Stimulated activated CD4-positive, alpha-beta T cell treated with anti-CD3 and anti-CD28 coated beads, TNF-alpha, amount 100 ng/mL, for 24 hours (primary cell): ENCODE measurements at places on chromosomes 4 and X.

- DNase-seq = no peak
Observed at GRCh38 chrX:129877401-129877800, 28.6 kb upstream of the UTP14A start.

DNA sequence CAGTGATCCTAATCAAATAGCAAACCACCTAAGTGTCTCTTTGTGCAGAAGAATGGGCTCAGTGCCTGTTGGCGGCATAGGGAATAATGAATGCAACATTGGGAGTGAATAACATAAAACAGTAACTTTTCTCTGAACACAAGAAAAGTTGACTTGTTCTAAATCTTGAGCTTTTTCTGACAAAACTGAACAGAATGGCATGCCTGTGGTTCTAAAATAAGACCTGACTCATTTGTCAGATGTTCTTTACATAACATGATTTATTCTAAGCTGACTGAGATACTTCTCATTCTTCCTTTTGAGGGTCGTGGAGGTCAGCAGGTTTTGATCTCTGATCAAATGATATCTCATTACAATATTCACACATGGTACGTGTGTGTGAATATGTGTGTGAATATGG, 165.4 kb upstream of the WDR1 start:
- DNase-seq = no peak

DNA sequence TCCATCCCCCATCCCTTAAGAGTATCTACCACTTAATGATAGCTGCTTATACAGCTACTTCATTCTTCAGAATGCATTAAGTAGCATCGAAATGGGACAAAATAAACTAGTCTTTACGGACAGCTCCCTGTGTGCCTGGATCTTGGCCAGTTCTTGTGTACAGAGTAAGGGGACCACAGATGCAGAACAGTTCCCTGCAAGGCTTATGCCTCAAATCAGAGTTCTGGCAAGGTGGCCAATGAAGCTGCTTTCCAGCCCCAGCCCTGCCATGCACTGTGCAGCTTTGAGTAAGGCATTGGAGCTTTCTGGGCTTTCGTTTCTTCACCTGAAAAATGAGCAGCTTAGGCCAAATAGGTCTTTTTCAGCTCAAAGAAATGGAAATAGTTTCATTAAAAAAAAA, 14.2 kb downstream of the CLNK start:
- DNase-seq = no peak

- no peak for DNase-seq
Observed at GRCh38 chrX:27675493-27675892, 85.3 kb downstream of the DCAF8L2 start.

- no peak for DNase-seq
Observed at GRCh38 chr4:15526924-15527592, 57.4 kb downstream of the CC2D2A start.
